ENCODE measurements at places on chromosomes 6 and 20.

DNA sequence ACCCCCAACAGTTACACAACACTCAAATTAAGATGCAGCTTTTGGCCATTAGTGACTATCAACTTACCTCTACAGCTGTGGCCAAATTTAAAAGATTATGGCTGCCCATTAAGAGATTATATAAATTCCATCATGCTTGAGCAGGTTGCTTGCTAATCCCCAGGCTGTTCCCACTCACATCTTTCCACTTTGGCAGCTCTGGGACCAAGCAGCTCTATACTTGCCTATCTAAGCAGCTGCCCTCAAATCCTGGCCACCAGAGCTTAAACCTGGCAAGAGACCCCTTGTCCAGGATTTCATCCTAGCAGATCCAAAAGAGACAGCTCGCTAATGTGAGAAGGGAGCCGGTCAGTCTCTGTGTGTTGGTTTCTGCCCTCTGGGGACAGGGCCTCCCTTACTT lies 127.9 kb downstream of the SLC23A2 start:
- no peak for DNase-seq

GRCh38 chr6:18122128-18123093 lies at the start of gene NHLRC1:
Gene NHLRC1 (minus strand): TSS chr6:18122677. CDS start chr6:18122606, 71 bp downstream.
- peak; percentile 40 for DNase-seq

- no peak for DNase-seq
Measured at GRCh38 chr6:53899512-53899911, 104.7 kb downstream of the LRRC1 start.

- no peak for DNase-seq
Measured at GRCh38 chr6:130811932-130812331, 15.3 kb upstream of the SMLR1 start.

DNA sequence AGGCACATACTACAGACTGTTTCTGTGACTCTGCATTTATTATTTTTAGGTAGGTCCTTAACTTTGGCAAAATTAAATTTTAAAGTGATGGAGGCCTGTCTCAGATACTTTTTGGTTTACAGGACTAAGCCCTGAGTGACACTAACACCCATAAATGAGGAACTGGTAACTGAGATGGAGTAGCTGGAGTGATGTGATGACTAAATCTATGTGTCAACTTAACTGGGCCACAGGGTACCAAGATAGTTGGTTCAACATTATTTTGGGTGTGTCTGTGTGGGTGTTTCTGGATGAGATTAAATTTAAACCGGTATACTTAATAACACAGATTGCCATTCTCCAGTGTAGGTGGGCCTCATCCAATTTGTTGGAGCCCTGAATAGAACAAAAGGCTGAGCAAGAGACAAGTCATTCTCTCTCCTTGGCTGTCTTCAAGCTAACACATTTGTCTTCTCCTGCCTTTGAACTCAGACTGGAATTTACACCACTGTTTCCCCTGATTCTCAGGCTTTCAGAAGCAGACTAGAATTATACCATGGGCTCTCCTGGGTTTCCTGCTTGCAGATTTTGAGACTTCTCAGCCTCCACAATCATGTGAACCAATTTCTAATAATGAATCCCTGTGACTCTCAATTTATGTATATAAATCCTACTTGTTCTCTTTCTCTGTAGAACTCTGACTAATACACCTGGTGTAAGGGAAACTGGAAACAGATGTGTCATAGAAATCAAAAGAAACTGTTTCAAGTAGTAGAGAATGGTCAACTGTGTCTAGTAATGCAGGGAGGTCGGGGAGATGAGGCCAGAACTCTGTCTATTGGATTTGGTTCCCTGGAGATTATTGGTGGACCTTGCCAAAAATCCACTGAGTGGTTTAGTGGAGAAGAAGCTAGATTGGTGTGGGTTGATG lies 579.2 kb downstream of the EPM2A start:
- DNase-seq = no peak

GRCh38 chr6:114404339-114404955 lies 61.6 kb upstream of the HS3ST5 start:
- no peak for DNase-seq

- no peak for DNase-seq
Measured at GRCh38 chr6:37582306-37582705, 82.6 kb upstream of the CCDC167 start.

All from stimulated activated CD8-positive, alpha-beta memory T cell treated with anti-CD3 and anti-CD28 coated beads, Interleukin-4, amount 100 ng/mL, for 4 hours (primary cell).